GM13977 (cell line): ENCODE measurements at places on chromosomes 3 and 15.

GRCh38 chr15:80778964-80779657, at the start of gene CEMIP:
Gene CEMIP (plus strand): TSS chr15:80779370. CDS start chr15:80873880, 94,510 bp downstream.
- peak; percentile 75 for DNase-seq

- no peak for DNase-seq
Measured at GRCh38 chr3:85384372-85384771, 425.6 kb downstream of the CADM2 start.

DNA sequence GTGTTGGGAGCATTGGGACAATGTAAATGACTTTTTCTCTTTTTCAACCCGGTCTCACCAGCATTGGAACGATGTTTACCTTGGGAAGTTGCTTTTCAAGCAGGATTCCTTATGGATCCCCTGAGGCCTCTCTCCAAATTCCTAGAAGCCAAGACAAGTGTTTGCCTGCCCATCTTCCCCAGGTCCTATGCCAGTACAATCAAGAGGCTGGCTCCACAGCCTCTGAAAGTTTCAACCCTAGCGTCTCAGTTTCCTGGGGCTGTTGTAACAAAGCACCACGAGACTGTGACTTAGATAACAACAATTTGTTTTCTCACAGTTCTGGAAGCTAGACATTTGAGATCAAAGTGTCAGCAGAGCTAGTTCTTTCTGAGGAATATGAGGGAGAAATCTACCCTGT, 347.2 kb upstream of the UMPS start:
- no peak for DNase-seq

GRCh38 chr3:71402911-71403310, 180.6 kb downstream of the FOXP1 start:
- DNase-seq = no peak

GRCh38 chr15:30963681-30964080, 27.7 kb downstream of the MTMR10 start:
- no peak for DNase-seq

GRCh38 chr3:40290396-40290795, 19.1 kb upstream of the EIF1B start:
- DNase-seq = no peak

DNA sequence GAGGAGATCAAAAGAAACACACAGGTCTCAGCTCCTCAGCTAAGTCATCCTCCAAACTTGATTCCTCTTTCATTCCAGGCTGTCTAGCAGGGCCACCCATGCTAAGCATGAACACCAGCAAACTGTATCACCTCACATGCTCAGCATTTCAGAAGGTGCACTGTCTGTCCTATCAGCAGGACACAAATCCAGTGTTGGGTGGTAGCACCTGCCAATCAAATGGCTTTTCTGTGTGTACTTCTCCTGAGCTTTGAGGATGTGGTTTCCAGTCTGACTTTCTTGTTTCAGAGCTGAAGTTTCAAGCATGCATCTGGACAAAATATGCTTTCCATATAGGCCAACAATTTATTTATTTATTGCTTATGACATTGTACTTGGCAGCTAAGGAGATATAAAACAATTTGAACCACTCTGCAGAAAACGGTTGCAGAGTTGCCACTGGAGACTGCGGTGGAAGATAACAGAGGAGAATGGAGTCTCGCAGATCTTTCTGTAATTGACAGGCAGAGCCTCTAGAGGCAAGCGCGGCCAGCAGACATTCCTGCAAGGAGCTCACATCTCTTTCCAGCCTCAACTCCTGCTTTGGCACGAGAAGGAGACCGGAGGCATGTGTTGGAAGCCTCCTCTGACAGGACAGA, 167.1 kb upstream of the WNT5A start:
- peak; percentile 34 for DNase-seq

DNA sequence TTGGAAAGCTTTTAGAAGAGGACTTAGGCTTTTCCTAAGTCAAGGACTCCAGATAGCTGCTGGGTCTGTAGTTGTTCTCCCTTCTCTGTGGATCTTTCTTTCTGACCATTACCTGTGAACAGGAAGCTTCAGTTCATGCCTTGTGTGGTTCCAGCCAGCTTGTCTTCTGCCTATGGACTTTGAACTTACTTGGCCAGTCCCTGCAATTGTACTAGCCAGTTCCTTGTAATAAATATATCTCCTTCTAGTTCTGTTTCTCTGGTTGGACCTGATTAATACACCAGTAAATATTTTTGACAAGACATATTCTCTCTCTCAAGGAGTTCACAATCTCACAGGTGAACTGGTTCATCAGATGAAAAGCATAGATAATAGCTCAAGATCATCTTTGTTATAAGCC, 341.3 kb upstream of the DPPA4 start:
- DNase-seq = no peak

DNA sequence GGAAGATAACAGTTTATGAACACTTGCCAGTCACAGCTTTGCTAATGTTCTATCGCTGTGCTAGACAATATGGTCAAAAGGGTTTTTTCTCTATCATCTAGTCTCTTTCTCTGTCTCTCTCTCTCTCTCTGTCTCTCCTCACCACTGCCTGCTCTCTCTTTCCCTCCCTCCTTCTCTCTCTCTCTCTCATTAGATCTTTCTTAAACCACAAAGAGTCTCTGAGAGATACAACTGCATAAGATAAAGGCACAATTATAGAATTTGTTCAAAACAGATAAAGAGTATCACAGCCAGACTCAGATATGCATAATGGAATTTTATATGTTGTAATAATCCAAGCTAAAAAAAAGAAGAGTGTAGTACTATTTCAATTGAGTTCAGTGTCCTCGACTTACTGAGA, 258.4 kb downstream of the MECOM start:
- no peak for DNase-seq

DNA sequence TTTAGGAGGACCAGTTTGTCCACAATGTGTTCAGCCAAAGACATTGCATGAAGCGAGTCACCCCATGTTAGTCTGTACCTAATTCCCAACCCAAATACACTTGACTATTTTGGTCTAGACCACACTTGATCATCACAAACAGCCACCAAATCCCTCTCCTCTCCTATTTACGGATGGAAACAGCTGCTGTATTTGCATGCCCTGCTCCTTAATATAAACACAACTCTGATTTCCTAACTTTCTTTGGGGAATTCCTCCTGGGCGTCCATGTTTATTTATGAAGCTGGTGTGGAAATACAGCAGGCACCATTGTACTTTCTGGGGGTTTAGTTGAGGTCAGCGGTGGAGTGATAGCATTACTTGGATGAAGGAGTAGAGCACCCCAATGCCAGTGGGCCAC, 235.2 kb downstream of the TLE3 start:
- DNase-seq = no peak

DNA sequence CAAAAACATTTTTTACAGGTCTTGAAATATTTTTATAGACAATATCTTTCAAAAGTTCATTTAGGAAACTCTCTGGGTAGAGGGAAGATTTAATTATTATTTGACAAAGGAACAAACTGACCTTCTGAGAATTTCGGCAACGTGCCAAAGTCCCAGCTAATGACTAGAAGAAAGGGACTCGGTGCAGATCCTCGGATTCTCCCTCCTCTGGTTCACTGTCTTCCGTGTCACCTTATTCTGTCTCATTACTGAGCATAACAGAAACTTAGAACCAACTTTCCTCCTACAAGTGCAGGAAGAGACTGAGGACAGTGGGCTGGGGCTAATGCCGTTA, 339.1 kb downstream of the MECOM start:
- no peak for DNase-seq

GRCh38 chr15:62087671-62088352, 21.0 kb downstream of the C2CD4A start:
- DNase-seq = no peak

DNA sequence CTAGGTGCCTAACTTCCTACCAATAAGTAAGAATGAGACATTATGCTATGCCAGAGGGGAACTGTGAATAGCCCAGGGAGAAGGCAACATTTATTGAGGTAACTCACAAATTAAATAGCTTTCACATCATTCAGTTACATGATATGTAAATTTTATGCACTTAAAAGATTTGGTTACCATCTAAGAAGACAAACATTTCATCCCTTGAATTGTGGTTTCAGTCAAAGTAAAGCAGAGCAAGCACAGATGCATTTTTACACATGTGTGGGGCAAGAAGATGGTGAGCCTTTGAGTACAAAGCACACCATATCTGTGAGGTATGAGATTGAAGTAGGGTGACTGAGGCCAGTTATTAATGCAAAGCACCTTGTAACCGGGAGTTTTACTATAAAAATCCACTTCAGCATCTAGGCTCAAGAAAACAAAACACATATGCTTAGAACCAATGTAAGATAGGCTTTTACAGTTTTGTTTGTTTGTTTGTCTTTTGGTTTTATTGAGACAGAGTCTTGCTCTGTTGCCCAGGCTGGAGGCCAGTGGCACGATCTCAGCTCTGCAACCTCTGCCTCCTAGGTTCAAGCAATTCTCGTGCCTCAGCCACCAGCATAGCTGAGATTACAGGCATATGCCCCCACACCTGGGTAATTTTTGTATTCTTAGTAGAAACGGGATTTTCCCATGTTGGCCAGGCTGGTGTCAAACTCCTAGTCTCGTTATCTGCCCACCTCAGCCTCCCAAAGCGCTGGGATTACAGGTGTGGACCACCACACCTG, 3.5 kb downstream of the PLSCR2 start:
- DNase-seq = no peak

DNA sequence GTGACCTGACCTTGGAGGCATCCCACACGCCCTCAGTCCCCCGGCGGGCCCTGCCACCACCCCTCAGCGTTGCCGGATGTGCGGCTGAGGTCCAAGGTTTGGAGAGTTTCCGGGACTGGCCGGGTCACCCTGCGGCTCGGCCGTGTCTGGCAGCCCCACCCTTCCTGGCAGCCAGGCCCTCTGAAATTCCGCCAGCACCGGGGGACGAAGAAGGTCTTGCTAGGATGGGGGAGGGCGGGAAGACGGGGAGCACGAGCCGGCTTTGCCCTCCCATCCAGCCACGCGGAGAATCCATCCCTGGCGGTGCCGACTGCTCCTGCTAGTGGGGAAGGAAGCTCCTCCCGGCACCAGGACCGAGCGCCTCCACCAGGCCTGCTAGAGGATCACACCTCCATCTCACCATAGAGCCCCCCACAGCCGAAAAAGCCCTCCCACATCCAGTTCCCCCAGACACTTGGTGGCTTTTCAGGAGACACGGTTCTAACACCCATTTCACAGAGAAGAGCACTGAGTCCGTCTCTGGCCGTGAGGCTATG, 81.5 kb downstream of the CPN2 start:
- no peak for DNase-seq

GRCh38 chr15:57436961-57437360, 60.7 kb downstream of the CGNL1 start:
- DNase-seq = no peak

GRCh38 chr3:111072031-111072921, 660 bp downstream of the NECTIN3 start:
- DNase-seq = no peak

- peak; percentile 52 for DNase-seq
Measured at GRCh38 chr3:148861277-148861869, 3.7 kb upstream of the CPA3 start.

- DNase-seq = no peak
Measured at GRCh38 chr15:31135523-31135922, 34.0 kb upstream of the TRPM1 start.

- DNase-seq = no peak
Measured at GRCh38 chr15:61318301-61318700, 89.2 kb upstream of the RORA start.

- DNase-seq = no peak
Measured at GRCh38 chr15:85027033-85027380, 45.4 kb downstream of the PDE8A start.

GRCh38 chr3:33377931-33378330, 62.3 kb downstream of the UBP1 start:
- DNase-seq = no peak

DNA sequence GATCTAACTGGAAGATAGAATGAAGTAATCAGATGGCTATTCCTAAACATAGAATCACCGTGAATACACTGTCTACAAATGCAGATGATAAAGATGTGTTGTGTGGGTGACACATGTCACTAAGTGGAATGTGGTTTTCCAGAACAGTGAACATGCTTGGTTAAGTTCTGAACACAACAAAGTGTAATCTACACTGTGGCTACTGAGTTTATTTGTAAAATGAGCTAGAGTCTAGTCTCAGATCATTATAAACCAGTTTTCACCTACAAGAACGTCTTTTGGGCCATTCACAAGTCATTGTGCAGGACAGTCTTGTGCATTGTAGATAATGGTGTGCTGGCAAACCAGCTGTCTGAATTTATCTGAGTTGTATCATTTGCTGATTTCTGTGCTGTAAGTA, 35.3 kb downstream of the OXNAD1 start:
- DNase-seq = no peak

GRCh38 chr3:127768346-127769008, 53.8 kb downstream of the MGLL start:
- no peak for DNase-seq

- no peak for DNase-seq
Measured at GRCh38 chr3:107969994-107970819, 120.6 kb downstream of the CD47 start.

DNA sequence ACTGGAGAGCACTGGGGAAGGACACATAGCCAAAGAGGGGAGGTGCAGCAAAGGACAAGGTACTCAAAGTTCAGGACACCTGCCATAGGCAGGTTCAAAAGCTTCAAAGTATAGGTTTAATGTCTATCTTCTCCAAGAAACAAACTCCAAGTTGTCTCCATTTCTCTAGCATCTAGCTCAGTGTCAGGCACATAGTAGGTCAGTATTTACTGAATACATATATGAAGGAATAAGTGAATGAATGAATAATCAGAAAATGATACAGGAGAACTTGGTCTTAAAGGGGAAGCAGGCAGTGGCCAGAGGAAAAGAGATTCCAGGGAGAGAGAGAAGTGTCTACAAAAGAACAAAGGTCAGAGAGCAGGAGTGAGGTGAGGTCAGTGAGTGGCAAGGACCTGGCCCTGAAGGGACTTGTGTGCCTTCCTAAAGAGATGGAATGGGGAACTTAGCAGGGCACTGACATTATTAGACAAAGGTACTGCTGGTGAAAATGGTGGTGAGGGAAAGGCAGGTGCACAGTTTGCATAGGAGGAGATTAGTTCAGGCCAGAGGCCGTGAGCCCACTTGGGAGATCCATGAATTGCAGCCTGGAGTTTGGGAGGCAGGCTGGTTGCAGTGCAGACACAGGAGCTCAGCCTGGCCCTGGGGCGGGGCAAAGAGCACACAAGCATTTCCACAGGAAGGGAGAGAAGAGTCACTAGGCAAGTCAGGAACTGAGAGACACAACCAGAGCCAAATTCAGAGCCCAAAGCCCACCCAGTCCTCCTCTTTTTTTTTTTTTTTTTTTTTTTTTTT, 21.4 kb downstream of the TBC1D2B start:
- no peak for DNase-seq

- DNase-seq = no peak
Measured at GRCh38 chr3:19886404-19886803, 47.6 kb downstream of the EFHB start.
